ENCODE measurements at places on chromosomes 7 and 10. TPM values are rescaled to one million over a fixed set of nuclear protein-coding genes. Genes with fewer than 3 reads are reported as not detected.

- DNase-seq = no peak
Observed at GRCh38 chr10:77478247-77478961, 159.2 kb downstream of the KCNMA1 start.

DNA sequence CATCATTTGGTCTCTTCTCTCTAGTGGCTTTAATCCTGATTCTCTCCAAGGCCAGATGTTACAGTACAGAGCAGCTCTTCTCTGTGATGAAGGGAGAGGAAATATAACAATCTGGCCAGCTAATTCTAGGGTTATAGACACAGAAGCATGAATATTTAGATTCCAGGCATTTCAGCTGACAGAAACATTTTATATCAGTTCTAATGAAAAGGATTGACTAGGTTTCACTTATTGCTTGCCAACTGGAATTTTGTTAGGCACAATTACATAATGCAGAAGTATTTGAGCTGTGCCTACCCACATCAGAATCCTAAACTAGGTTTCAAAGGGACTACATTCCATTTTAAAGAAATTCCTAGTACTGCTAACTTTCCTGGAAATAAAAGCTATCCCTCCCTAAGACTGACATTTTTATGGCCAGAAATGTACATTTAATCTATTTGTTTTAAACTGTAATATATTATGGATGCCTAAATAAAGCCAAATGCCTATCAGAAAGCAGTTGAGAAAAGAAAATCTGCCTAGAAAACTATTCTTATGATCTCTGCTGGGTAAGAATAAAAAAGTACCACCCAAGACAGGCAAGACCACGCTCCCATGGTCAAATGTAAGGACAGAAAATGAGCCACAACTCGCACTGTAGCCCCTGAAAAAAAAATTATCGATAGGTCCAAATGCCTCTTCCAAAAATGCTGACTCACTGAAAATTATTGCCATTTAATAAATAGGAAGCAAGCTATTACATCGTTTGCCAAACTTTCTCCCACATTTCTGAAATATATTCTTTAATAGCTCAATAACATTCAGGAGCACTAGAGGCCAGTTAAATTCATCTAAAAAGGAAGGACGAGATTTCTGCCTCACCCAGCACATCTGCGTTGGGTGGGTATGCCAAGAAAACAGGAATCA is 498.1 kb downstream of the KCNMA1 start:
- DNase-seq = no peak

- DNase-seq = no peak
Observed at GRCh38 chr10:77563638-77564270, 73.9 kb downstream of the KCNMA1 start.

DNA sequence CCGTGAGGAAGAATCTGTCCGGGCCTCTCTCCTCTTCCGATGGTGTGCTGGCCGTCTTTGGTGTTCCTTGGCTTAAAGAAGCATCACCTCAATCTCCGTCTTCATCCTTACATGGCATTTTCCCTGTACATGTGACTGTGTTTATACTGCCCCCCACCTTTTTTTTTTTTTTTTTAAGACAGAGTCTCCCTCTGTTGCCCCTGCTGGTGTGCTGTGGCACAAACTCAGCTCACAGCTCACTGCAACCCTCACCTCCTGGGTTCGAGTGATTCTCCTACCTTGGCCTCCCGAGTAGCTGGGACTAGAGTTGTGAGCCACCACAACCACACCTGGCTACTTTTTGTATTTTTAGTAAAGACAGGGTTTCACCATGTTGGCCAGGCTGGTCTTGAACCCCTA is 121.9 kb upstream of the C7orf33 start:
- no peak for DNase-seq

CHAT gene
- total RNA-seq = 0.14 TPM

MYL10 gene
- not detected for total RNA-seq
